ENCODE measurements at places on chromosomes 1 and 21.

GRCh38 chr1:43206600-43207228, 34.6 kb downstream of the CFAP57 start:
- no peak for DNase-seq

DNA sequence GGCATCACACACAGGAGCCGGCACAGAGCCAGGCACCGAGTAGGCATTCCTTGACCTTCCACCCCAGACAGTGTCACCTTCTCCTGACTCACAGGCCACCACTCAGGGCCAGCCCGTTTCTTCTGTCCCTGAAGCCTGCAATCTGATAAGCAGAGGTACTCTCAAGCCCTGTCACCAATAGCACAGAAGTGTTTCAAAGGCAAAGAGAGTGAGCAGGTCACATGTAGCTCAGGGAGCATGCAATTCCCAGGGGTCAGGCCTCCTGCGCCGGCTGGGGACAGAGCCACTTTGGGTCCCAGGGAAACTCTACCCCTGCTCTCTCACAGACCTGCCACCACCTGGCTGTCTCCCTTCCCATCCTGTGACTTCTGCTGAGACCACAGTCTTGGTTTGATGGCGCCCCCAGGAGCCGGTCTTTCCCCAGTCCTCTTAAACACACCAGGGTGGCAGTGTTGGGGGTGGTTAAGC, 13.2 kb downstream of the CAPN9 start:
- no peak for DNase-seq

GRCh38 chr1:203346060-203346768, 4.7 kb downstream of the FMOD start:
- DNase-seq = no peak

DNA sequence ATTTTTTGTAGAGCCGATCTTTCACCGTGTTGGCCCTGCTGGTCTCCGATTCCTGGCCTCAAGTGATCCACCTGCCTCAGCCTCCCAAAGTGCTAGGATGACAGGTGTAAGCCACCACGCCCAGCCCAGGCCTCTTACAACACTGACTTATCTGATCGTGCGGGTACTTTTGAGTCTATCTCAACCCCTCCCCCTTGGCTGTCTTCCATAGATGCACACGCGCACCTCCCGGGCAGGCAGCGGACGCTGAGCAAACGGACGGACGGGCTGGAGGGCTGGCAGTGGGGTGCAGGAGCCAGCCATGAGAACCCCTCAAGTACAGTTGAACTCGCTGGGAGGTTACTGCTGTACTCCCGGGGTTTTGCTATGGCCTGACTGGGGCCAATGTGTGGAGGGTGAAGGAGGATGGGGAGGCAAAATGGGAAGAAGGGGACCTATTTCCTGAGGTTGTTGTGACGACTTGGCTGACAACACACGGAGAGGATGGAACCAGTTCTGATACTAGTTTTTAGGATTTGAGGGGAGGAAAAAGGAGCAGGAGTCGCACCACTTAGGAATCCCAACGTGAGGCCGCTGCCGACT, 959 bp downstream of the CD58 start:
- DNase-seq = peak; percentile 26

- DNase-seq = no peak
Measured at GRCh38 chr1:97505289-97505688, 415.5 kb downstream of the DPYD start.

- DNase-seq = no peak
Measured at GRCh38 chr1:16396591-16396990, 29.5 kb downstream of the SZRD1 start.

Data from activated CD8-positive, alpha-beta memory T cell treated with anti-CD3 and anti-CD28 coated beads for 4 hours (primary cell).